ENCODE measurements at places on chromosomes 1 and 21. TPM values are rescaled to one million over a fixed set of nuclear protein-coding genes. Genes with fewer than 3 reads are reported as not detected.

The KMO gene
- not detected for total RNA-seq

DNA sequence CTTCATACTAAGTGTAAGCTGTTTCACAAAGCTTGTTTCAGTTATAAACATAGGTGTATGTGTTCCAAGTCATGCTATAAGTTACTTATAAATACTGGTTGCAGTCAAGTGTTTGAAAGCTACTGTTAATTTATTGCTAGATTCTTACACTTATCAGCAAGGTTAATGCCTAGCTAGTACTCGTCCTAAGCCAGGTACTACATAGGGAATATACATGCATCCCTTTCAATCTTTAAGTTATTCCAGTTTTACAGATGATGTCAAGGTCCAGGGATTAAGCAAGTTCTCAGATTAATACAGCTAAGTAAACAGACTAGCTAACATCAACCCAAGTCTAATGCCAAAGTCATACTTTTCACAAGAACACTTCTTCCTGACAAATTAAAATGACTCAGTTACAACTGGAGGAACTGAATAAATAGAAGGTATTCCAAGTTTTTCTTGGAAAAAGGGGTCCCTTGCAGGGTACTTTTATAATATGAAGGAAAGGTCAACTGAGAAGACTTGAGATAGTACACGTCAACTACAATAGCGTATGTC, 652.2 kb upstream of the USP24 start:
- DNase-seq: no peak

DNA sequence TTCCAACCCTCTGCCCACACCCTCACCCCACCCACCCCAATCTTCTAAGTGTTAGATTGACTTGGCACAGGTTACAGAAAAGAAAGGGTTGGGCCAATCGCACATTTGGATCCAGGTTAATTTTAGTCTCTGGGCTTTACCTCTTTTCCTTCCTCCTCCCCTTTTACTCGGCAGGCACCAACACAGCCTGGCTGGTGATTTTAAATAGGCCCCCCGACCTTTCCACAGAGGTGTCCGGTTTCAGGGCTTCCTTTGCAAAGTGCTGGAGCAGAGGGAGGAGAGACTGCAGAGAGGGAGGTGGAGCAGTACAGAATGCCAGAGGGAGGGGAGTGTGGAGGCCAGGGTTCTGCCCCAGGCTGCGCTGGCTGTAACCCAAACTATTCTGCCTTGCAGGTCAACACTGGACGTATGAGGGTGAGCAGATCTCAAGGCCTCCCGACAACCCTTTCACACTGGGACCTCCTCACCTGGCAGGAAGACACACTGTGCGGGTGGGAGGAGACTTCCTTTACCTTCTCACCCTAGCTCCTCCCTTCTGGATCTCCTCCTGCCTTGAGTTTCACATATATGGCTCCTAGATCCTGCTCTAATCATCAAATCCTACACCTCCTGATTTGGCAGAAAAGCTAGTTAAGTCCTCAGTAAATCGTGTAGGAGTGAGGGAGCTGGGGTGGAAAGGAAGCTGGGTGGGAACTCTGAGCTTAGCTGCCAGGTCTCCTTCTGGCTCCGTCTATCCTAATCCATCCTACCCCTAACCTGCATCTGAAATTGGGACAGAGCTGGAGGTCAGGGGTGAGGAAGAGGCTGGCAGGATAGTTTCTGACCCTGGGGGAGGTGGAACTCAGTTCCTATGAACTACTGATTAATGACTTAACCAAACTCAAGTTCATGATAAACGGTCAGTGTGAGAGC, 2.4 kb downstream of the CA14 start:
- DNase-seq: peak; percentile 91

- peak; percentile 6 for DNase-seq
Observed at GRCh38 chr21:32351428-32351827, 41.4 kb downstream of the URB1 start.

DNA sequence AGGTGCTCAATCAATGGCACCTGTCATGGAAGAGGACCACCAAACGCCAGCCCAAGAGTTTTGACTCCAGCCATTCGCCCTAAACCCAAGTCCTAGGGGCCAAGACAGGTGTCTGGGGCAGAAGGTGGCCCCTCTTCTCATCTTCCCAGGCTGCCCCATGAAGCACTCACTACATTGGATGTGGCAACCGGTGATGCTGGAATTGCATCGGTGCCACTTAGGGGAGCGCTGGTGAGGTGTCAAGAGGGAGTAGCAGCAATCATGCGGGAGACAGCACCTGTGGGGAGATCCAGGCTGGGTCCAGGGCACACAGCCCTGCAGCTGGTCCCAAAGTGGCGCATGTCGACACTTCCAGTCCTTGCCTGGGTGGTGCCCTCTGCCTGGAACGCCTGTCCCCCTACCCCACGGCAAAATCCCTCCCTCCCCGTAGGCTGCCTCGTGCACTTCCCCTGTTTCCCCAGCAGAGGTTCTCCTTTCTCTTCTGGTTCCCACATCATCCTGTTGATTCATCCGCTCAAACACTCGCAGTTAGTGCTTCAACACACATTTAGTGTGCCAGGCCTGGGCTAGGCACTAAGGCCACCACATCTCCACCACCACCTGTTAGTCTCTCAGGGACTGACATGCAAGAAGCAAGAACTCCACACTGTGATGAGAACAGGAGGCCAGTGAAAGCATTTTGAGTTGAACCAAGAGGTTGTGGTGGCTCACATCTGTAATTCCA, 18.5 kb downstream of the PLA2G2D start:
- DNase-seq: peak; percentile 84

DNA sequence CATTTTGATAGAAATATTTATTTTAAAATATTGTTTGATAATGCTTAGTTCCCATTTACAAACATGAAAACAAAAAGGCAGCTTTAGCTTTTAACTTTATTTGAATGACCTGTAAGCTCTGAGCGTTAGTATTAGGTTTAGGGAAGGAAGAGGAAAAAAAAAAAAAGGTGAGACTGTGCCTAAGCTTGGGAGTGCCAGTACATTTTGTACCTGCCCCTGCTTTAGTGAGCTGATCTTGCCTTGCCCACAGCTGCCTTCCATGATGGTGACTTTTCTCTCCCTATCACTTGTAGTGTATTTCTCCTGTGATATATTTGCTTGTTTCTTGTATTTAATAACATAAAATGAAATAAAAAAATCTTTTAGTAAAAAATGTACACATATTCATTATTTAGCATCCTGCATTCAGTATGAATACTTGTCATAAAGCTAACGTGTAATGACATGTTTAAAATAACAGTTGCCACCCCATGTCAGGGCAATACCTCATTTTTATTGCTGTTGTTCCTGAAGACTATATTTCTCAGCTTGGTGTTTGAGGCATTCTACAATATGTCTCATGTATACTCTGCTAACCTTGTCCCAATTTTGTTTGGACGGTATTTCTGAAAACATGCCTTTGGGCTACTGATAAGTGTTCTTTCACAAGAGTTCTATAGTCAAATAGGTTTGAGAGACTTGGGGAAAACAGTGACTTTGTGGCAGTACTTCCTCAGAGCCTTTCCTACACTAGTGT, 76.3 kb downstream of the NEK7 start:
- no peak for DNase-seq

Data from H9 (cell line).